Mammary epithelial cell (primary cell): ENCODE measurements at places on chromosomes 3 and 15. TPM values are rescaled to one million over a fixed set of nuclear protein-coding genes. Genes with fewer than 3 reads are reported as not detected.

The SEMA3G gene
- 0.50 TPM for total RNA-seq

The GUCA1C gene
- total RNA-seq = not detected

The BOC gene
- total RNA-seq = 49.7 TPM

The ROBO1 gene
- total RNA-seq = 47.8 and 54.0 TPM in 2 replicates

The CSTA gene
- total RNA-seq = 222 and 335 TPM in 2 replicates

DNA sequence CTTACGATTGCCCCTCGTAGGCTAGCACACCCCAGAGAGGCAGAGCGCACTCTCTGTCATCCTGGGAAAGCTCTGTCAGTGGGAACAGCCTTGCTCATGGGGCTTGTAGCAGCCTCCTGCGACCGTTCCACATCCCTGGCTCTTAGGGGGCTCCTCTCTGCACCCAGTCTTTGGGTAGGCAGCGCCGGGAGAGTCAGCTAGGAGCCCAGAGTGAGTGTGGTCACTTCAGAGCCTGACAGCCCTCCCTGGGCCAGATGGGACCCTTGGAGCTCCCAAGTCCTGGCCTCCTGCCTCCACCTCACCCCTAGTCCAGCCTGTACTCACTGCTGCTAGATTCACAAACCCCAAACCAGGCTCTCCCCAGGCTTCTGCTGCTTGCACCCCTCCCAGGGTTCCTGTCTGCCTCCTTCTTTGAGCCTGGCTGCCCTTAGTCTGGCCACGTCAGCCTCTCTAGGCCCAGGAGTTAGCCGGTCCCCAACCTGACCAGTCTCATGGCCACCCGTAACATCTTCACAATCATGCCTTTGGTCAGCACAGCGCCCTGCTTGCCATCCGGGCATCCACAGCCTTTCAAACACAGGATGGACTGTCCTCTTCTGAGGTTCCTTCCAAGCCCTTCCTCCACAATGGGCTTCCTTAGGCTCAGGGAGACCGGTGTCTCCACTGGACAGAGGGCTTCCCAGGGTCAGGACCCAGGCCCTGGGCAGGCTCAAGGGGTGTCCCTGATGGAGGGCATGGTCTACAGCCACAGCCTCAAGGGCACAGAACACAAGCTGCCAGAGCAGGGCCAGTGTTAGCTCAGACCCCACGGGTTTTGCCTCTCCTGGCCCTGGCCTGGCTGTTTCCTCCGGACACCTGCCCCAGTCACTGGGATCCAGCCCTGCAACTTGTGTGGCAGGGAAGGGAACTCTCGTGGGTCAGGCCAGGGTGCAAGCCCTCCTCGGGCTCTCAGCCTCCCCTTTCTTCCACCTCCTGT is 4.6 kb downstream of the ACSBG1 start:
- no peak for DNase-seq

GRCh38 chr15:39202641-39203040 is 378.2 kb upstream of the THBS1 start:
- DNase-seq = peak; percentile 64

- peak; percentile 43 for DNase-seq
These were observed 23.2 kb downstream of the ZNF148 start for GRCh38 chr3:125351814-125352456.

GRCh38 chr3:53708001-53708621 is 138.1 kb downstream of the CHDH start:
- DNase-seq = no peak

GRCh38 chr3:165805946-165806561 is 31.2 kb downstream of the BCHE start:
- no peak for DNase-seq

- DNase-seq = no peak
These were observed 254.1 kb upstream of the CTDSPL start for GRCh38 chr3:37607604-37608003.

GRCh38 chr3:123760817-123761216 is 123.3 kb downstream of the MYLK start:
- DNase-seq = no peak

- no peak for DNase-seq
These were observed 253.3 kb upstream of the LYSMD4 start for GRCh38 chr15:99986297-99987118.

DNA sequence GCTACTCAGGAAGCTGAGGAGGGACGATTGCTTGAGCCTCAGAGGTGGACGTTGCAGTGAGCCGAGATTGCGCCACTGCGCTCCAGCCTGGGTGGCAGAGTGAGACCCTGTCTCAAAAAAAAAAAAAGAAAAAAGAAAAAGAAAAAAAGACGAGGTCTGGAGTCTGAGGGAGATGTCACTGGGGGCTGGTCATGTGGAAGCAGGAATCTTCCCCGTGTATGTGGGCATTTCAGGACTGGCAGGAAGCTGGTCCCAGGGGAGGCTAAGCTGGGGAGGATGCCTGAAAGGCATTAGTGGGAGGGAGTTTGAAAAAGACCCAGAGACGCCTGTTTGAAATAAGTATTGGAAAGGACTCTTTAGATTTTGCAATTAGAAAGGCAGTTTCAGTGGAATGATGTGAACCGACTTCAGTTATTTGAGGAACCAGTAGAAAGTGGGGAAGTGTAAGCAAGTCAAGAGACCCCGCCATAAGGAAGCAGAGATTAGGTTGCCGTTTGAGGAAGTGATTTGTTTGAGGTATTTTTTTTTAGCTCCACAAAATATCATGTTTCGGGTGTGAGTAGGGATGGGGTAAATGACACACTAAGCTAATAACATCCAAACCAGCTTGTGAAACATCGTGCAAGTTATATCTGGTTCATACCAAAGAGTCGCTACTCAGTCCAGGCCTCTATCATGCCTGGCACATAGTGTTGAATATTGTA is 55.5 kb downstream of the ST6GAL1 start:
- DNase-seq = no peak

DNA sequence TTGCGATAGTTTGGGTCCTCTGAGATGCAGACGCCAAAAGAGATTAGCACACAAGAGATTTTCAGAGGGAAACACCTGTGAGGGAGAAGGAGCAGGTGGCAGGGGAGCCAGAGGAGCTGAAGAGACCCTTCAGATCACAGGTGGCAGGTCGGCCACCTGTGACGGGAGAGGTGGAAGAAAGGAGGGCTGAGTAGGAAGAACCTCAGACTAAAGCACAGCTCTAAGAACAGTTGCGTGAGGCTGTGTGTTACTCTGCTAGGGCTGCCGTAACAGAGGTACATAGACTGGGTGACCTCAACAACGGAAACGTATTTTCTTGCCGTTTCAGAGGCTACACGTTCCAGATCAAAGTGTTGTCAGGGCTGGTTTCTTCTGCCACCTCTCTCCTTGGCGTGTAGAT is 38.5 kb downstream of the C2CD4A start:
- no peak for DNase-seq

DNA sequence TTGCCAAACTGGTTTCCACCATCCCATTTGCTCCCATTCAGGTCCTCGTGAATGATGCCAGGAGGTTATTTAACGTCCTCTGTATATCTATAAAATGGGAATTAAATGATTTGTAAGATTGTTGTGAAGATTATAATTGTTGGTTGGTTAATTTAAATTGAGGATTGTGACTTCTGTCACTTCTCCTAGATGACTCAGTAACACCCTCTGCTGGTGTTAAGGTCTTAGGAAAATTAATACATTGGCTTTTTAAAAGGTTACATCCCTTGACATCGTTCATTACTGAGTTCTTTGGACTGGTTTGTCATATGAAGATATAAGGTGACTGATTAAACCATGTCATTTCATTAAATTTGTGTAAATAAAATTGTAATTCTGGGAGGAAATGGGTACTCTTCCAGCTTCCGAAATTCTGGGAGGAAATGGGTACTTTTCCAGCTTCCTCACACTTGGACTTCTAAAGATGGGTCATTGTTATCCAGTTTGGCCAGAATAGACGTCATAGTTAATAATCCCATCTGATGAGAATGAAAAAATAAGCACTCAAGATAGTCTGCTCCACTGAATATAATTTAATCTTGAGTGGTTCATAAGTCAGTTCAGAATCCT is 33.3 kb upstream of the PAQR5 start:
- peak; percentile 23 for DNase-seq

DNA sequence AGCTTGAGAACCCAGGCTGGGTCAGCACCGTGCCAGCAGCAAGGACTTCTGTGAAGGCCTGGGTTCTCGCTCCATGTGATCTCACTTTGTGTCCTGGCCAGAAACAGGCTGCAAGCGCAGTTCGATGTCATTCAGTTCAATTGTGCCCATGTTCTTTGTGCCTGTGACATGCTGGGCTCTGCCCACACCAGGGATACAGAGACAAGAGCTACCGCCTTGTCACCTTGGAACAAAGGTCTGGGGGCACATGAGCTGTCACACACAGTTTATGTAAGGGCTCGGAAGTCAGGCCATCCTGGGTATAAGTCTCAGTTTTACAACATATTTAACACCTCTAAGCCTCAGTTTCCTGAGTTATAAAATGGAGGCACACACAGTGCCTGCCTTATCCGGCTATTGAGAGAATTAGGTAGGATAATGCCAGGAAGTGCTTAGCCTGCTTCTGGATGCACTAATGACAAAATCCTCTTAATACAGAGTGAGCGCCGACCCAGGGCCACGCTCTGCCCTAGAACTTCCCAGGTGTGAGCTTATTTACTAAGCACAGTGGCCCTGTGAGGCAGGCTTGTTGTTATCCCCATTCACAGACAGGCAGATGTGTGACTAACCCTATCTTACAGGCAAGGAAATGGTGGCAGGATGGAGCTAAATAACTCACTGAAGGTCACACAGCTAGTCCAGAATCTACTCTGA is 50.4 kb upstream of the LIMD1 start:
- no peak for DNase-seq

DNA sequence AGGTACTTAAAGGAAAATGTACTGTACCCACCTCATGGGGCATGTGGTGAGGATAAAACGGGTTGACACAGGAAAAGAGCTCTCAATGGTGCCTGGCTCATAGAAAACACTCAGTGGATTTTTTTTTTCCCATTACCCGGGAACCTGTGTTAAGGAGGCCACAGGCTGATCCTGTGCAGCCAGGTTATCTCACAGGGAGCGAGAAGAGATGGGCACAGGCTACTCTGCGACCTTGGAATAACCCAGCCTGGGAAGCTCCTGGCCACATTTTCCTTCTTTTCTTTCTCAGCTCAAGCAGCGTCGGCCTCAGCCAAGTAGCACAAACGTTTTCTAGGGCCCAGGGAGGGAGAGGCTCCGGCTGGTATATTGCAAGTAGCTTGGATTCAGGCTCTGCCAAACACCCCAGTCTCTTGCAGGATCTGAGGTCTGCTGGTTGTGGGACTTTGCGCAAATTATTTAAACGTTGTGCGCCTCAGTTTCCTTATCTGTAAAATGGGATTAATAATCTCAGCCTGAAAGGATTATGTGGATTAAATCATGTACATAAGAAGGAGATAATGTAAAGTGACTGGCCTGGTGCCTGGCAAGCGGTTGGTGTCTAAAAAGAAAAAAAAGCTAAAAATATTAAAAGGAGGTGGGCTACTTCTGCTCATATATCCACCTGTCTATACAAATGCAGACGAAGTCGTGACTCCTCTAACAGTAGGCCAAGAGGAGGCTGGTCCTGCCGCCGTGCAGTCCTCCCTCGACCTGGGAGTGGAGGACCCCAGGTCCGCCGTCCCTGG is 2.2 kb downstream of the FURIN start:
- DNase-seq = no peak

DNA sequence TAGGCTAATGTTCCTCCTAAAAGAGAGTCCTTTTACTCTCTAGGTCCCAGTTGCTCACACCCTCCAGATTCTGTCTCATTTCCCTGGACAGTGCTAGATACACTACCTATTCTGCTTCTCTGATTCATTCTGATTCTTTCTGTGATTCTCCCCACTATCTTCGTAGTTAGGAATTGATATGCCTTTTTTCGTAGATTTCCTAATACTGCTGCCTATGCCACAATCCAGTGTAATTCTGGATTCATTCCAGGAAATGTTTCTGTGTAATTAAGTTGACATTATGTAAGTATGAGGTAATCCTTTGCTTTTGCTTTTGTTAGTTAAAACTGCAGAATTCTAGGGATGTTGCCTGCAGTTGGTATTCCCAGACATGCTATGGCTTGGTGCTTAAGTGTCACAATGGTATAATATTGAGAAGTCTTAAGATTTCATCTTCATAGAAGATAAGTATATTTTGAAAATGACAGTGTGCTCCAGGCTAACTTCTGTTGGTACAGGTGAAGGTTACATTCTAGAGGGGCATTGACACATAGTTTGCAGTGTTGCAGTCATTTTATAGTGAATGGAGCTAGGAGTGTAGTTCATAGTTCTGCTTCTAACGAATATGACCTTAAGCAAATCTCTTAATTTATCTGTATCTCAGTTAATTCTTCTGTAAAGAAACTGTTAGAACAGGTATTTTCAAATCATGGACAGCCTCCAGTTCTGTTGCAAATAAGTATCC is 54.3 kb downstream of the RIOX2 start:
- peak; percentile 40 for DNase-seq
